Upper lobe of right lung (tissue), 1 donor: ENCODE measurements at places on chromosomes 11 and 22. TPM values are rescaled to one million over a fixed set of nuclear protein-coding genes. Genes with fewer than 3 reads are reported as not detected.

DNA sequence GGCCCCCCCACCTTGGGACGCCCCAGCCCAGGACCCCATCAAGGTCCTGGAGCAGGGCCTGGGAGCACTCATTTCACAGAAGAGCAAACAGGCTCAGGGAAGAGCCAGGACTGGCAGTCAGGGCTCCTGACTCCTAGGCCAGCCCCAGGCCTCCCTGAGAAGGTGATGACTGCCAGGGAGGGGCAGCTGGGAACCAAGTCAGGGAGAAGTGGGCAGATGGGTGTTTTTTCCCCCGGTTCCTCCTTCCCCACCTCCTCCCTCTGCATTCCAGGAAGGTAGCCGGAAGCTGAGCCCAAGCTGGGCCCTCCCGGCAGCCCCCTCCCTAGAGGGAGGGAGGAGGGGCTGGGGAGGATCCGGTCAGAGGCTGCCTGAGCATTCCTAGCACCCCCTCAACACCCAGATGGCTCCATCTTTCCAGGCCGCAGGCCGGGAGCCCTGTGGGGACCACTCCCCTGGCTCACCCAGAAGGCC, 19.6 kb downstream of the MYRF start:
- no peak overlapping the region for H3K4me3 ChIP-seq
- no peaks in the 10 kb centered on the region for H3K27me3 ChIP-seq
- peaks cover 2% of the 10 kb centered on the region for H3K4me1 ChIP-seq
- no peaks in the 10 kb centered on the region for H3K36me3 ChIP-seq
- no peak overlapping the region for H3K27ac ChIP-seq

DNA sequence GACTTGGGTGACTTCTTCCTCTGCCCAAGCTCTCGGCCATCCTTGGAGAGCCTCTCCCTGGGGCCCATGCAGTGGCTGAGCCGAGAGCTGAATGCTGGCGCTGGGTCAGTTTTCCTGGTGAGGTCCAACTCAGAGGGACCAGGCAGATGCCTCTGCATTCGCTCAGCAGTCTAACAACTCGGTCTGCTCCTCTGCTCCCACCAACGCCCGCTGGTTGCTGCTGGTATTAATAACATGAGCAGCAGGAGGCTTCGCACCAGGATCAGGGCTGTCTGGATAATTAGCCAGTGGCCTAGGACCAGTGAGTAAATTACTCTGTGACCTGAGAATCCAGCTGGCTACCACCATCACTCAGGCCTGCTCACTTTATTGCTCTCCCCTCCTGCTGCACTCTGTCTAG, 77.7 kb upstream of the FAM181B start:
- no peak overlapping the region for H3K27ac ChIP-seq
- no peaks in the 10 kb centered on the region for H3K4me1 ChIP-seq
- H3K36me3 ChIP-seq, result no peaks in the 10 kb centered on the region

GRCh38 chr11:94185416-94186084, 56.9 kb downstream of the PANX1 start:
- H3K36me3 ChIP-seq, result peaks cover 24% of the 10 kb centered on the region
- peaks cover 10% of the 10 kb centered on the region for H3K4me1 ChIP-seq
- H3K27me3 ChIP-seq, result no peaks in the 10 kb centered on the region
- no peak overlapping the region for H3K4me3 ChIP-seq
- no peak for DNase-seq
- no peak overlapping the region for H3K27ac ChIP-seq

DNA sequence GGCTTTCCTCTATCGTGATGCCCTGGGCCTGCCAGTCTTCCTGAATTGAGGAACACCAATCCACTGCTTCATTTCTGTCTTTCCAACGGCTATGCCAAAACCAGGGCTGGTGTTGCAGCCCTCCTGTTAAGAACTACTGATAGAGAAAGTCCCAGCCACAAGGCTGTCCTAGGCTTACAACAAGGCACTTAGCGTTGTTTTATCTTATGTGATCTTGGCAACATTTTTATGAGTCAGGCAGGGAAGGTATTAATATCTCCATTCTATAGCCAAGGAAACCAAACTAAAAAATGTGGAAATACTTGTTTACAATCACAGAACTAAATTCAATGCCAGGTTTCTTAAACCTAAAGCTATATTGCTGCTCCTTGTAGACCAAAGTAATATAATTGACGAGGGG, 89.9 kb upstream of the AMOTL1 start:
- DNase-seq, result no peak
- H3K27ac ChIP-seq, result no peak overlapping the region
- H3K27me3 ChIP-seq, result no peaks in the 10 kb centered on the region

DNA sequence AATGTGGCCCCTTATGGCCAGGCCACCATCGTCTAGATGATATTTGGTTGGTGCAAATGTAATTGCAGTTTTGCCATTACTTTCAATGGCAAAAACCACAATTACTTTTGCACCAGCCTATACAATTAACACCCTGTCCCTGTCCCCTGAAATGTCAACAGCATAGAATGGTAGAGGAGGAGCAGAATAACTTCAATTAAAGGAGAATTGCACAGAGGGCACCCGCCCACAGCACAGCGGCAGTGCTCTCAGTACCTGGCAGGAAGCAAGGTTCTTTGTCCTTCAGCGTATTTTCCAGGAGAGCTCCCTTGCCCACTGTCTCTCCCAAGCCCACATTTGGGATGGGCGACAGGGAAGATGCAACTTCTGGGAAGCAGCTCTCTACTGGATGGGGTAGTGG, 115.3 kb downstream of the TRIM29 start:
- H3K27me3 ChIP-seq, result peaks cover 21% of the 10 kb centered on the region
- no peaks in the 10 kb centered on the region for H3K36me3 ChIP-seq
- no peak for DNase-seq

DNA sequence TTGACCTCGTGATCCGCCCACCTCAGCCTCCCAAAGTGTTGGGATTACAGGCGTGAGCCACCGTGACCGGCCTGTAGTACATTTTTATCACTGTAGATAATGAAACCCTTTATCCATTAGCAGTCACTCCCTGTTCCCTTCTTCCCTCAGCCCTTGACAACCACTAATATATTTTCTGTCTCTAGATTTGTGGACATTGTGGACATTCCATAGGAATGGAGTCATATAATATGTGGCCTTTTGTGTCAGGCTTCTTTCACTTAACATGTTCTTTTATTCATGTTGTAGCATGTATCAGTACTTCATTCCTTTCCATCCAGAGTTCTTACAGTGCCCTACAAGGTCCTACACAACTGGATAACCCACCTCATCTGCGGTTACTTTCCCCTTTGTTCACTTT, 30.5 kb downstream of the RRM1 start:
- H3K4me1 ChIP-seq, result no peaks in the 10 kb centered on the region
- H3K36me3 ChIP-seq, result peaks cover 87% of the 10 kb centered on the region
- no peak overlapping the region for H3K27ac ChIP-seq
- DNase-seq, result no peak
- H3K27me3 ChIP-seq, result no peaks in the 10 kb centered on the region

DNA sequence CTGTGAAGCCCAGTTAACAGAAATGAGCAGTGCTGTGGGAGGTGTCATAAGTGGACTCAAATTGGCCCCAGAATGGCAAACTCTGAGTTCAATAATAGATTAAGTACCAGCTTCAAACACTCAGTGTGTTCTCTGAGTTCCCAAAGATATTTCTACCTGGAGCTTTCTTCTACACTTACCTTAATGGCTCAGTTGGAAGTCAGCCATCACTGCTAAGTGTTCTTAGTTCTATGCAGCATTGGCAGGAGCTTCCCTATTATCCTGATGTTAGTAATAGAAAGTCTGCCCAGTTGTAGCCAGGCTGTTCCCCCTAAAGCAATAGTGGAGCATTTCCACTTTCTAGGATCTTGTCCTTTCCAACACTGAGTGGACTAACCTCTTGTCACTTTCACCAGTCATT, 9.7 kb upstream of the PIK3IP1 start:
- no peak overlapping the region for H3K4me3 ChIP-seq
- no peak for DNase-seq
- no peaks in the 10 kb centered on the region for H3K27me3 ChIP-seq
- no peaks in the 10 kb centered on the region for H3K36me3 ChIP-seq

DNA sequence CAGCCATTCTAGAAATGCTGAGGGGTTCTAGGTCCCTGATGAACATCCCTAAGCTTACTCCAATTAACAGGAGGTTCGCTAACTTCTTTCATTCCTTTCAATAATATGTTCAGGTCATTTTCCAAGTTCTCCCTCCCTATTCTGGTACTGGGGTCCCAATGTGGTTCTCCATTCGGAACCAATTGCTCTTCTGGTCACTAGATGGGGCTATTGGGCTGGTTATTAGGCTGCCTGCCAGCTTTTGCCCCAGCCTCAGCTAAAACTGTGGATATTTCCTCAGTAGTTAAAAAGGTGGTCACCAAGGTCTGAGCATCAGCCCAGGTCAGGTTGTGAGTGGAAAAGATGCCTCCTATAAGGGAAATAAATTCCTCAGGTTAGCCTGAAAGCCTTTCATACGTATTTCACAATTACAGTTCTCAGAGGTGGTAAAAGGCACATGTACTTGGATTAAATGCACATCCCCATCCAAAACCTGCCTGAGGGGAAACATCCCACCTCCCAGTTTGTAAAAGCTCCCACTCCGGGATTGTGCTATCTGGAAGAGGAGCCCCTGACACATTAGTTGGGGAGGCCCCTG, 161.1 kb upstream of the CCDC179 start:
- H3K4me1 ChIP-seq, result no peaks in the 10 kb centered on the region
- no peak overlapping the region for H3K27ac ChIP-seq
- H3K27me3 ChIP-seq, result no peaks in the 10 kb centered on the region
- DNase-seq, result no peak
- H3K4me3 ChIP-seq, result no peak overlapping the region

GRCh38 chr11:2156416-2157182, 4.4 kb downstream of the INS start:
- no peaks in the 10 kb centered on the region for H3K36me3 ChIP-seq
- no peak overlapping the region for H3K27ac ChIP-seq
- H3K27me3 ChIP-seq, result peaks cover 25% of the 10 kb centered on the region

- H3K27me3 ChIP-seq, result no peaks in the 10 kb centered on the region
- H3K36me3 ChIP-seq, result no peaks in the 10 kb centered on the region
- DNase-seq, result no peak
- no peaks in the 10 kb centered on the region for H3K4me1 ChIP-seq
Observed at GRCh38 chr11:121393855-121394254, 58.3 kb upstream of the SORL1 start.

GRCh38 chr11:75898871-75899270, 83.9 kb downstream of the UVRAG start:
- DNase-seq, result no peak
- H3K4me3 ChIP-seq, result no peak overlapping the region
- H3K4me1 ChIP-seq, result no peaks in the 10 kb centered on the region
- no peak overlapping the region for H3K27ac ChIP-seq
- no peaks in the 10 kb centered on the region for H3K27me3 ChIP-seq
- no peaks in the 10 kb centered on the region for H3K36me3 ChIP-seq

DNA sequence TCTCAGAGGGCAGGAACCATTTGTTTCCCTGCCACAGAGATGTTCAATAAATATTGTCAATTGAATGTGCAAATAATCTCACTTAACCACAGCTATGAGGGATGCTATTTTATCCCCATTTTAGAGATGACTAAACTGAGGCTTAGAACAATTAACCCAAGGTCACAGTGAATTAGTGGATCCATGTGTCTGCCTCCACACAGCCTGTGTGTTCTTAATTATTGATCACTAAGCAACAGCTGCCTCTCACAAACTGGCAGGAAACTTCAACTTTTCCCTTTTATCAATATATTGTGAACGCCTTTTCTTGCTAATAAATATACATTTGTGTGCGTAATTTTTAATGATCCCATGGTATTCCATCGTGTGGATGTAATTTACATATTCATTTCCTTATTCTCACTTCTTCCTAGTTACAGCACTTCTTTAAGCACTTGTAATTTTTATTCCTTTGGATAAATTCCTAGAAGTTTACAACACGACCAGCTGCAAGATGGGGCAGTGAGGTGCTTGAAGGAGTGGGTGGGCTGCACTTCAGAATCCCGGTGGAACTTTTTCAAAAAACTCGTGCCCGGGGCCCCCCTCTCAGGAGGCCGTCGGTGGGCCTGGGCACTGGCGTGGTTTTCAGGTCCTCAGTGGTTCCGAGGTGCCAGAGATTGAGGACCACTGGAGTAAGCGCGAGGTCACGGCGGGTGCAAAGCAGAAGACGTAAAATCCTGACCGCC, 915 bp upstream of the SREBF2 start:
- H3K27me3 ChIP-seq, result no peaks in the 10 kb centered on the region
- peaks cover 8% of the 10 kb centered on the region for H3K36me3 ChIP-seq
- H3K4me1 ChIP-seq, result peaks cover 16% of the 10 kb centered on the region
- no peak for DNase-seq

DNA sequence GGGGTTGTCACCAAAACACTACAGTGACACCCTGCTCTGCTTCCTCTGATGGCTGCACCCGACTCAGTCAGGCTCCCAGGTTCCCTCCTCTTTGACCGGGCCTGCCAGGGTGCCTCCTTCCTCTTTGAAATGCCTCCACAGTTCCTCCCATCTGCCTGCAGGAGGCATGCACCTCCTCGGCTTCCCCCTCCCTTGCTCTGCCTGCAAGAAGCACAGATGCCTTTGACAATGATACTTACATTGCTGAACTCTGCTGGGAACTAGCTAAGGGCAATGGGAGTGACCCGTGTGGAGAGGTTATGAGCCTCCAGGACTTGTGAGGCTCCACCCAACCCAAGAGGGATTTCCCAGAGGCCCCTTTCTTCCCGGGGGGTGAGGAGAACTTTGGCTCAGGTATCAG, 674.1 kb downstream of the OPCML start:
- no peaks in the 10 kb centered on the region for H3K27me3 ChIP-seq
- H3K36me3 ChIP-seq, result no peaks in the 10 kb centered on the region
- H3K4me3 ChIP-seq, result no peak overlapping the region
- no peak overlapping the region for H3K27ac ChIP-seq

GRCh38 chr11:71574418-71574817, 8.3 kb downstream of the KRTAP5-11 start:
- DNase-seq, result no peak
- no peak overlapping the region for H3K27ac ChIP-seq
- no peaks in the 10 kb centered on the region for H3K27me3 ChIP-seq
- no peak overlapping the region for H3K4me3 ChIP-seq
- H3K4me1 ChIP-seq, result no peaks in the 10 kb centered on the region

GRCh38 chr22:19973551-19974267, 32.1 kb upstream of the TXNRD2 start:
- H3K4me3 ChIP-seq, result no peak overlapping the region
- no peaks in the 10 kb centered on the region for H3K27me3 ChIP-seq
- peaks cover 19% of the 10 kb centered on the region for H3K36me3 ChIP-seq
- no peak overlapping the region for H3K27ac ChIP-seq

- no peaks in the 10 kb centered on the region for H3K27me3 ChIP-seq
- H3K4me1 ChIP-seq, result no peaks in the 10 kb centered on the region
- H3K27ac ChIP-seq, result no peak overlapping the region
- no peaks in the 10 kb centered on the region for H3K36me3 ChIP-seq
- no peak for DNase-seq
Observed at GRCh38 chr11:5522308-5522707, 5.8 kb upstream of the UBQLNL start.

- H3K27me3 ChIP-seq, result no peaks in the 10 kb centered on the region
- peaks cover 31% of the 10 kb centered on the region for H3K4me1 ChIP-seq
- no peak overlapping the region for H3K27ac ChIP-seq
- DNase-seq, result peak; percentile 88
Observed at GRCh38 chr22:41848468-41848867, 15.6 kb downstream of the SREBF2 start.

GRCh38 chr22:49413146-49413545, 414.5 kb downstream of the BRD1 start:
- H3K4me3 ChIP-seq, result no peak overlapping the region
- DNase-seq, result no peak
- no peak overlapping the region for H3K27ac ChIP-seq
- H3K4me1 ChIP-seq, result no peaks in the 10 kb centered on the region
- peaks cover 8% of the 10 kb centered on the region for H3K27me3 ChIP-seq

The DERL3 gene
- 3.8 TPM for total RNA-seq

The UPK2 gene
- total RNA-seq, result not detected

The APOL5 gene
- total RNA-seq, result not detected

The SOX6 gene
- 8.3 TPM for total RNA-seq

The JAML gene
- 87.9 TPM for total RNA-seq

The OR52N4 gene
- total RNA-seq, result 0.93 TPM

The RBMXL2 gene
- total RNA-seq, result not detected

The STK33 gene
- total RNA-seq, result 9.4 TPM

The RIMBP3C gene
- 0.41 TPM for total RNA-seq

The LAYN gene
- total RNA-seq, result 17.5 TPM

The KRTAP5-7 gene
- 0.46 TPM for total RNA-seq
